ENCODE measurements at places on chromosomes 1 and 21.

- DNase-seq: no peak
Measured at GRCh38 chr1:67689267-67690017, 4.4 kb downstream of the GADD45A start.

DNA sequence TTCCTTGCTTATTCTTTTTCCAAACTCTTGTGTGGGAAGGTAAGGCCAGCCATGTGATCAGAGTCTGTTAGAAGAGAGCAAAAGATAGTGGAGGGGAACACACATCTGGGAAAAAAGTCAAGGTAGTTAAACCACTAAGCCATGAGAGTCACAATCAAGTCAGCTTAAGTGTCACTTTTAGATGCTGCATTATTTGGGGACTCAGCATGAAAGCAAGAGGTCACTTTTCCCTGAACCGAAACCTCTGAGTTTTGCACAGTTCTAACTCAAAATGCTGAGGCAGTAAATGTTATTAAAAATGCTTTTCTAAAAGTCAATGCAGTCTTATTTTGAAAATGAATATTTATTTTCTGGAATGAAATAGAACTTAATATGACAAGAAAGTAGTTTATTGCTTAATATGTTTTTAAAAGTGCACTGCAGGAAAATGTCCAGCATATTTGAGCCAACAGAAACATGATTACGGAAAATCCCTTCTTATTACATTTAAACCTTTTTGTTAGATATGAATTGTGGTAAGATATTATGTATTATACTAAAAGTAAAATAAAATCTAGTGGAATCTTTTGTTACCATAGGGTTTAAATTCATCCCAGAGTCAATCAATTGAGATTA, 69.3 kb downstream of the RBM11 start:
- DNase-seq: no peak

GRCh38 chr1:181317261-181317930, 165.9 kb upstream of the CACNA1E start:
- no peak for DNase-seq

DNA sequence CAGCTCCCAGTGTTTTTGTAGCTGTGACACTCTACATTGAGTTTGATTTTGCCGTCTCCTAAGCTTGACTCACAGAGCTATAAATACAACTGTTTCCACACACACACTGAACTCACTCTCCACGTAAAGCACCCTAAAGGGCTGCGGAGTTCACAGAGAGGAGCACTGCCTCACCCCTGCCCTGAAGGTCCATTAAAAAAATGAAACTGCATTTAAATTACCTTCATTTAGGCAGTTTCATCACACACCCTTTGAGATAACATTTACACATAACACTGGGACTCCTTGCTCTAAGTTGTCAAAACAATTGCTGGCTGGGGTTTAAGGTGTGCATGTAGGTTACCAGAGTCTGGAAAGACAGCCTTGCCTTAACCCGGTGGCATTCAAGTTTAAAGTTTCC, 137.1 kb upstream of the MAGI3 start:
- no peak for DNase-seq

GRCh38 chr1:228275179-228275429, 67.3 kb downstream of the OBSCN start:
- DNase-seq: no peak

Data from stimulated activated CD4-positive, alpha-beta T cell treated with anti-CD3 and anti-CD28 coated beads, TNF-alpha, amount 100 ng/mL, for 4 hours (primary cell).